Stimulated activated CD4-positive, alpha-beta T cell treated with anti-CD3 and anti-CD28 coated beads, Interleukin-1b, Interleukin-23, amount 100 ng/mL, for 1 hour (primary cell): ENCODE measurements at places on chromosomes 6 and 20.

- no peak for DNase-seq
Observed at GRCh38 chr6:42078386-42078785, 28.1 kb downstream of the TAF8 start.

DNA sequence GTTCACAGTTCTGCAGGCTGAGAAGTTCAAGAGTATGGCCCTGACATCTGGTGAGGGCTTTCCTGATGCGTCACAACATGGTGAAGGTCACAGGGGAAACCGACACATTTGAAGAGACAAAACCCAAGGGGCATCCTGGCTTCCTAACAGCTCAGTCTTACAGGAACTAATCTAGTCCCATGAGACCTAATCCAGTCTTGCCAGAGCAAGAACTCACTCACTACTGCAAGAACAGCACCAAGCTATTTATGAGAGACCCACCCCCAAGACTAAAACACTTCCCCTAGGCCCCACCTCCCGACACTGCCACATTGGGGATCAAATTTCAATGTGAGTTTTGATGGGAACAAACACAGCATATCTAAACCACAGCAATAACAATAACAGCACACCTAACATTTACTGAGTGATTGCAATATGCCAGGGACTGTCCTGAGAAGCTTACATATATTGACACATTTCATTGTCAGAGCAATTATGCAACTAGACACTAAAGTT lies 46.6 kb downstream of the TPBG start:
- no peak for DNase-seq

DNA sequence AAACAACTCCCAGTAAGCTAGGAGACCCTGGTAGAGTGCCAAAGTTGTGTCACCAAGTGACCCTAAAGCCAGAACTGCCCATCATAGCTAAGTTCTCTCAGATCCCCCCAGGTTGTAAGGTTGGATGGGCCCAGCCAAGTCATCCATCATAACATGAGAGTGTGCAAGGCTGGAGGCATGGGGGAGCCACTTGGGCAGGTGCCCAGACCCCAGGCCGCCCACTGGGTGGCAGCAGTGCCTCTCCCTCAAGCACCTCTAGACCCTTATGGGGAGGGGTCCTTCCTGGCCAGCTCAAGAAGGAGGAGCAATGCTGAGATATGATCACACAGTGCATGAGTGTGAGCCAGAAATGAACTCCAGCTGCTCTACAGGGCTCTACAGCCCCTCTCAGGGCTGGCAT lies 154.5 kb downstream of the MYLK4 start:
- DNase-seq, result no peak

DNA sequence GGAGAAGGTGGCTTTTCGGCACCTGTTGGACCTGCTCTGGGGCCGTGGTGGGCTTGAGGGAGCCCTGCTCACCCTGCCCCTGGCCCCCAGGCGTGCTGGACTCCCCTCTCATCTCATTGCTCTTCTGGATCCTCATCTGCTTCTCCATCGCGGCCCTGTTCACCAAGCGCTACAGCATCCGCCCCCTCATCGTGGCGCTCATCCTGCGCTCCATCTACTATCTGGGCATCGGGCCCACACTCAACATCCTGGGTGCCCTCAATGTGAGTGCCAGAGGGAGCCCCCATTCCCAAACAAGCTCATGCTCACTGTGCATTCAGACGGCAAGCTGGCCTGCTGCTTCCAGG lies 22.4 kb downstream of the UQCC2 start:
- DNase-seq, result no peak

DNA sequence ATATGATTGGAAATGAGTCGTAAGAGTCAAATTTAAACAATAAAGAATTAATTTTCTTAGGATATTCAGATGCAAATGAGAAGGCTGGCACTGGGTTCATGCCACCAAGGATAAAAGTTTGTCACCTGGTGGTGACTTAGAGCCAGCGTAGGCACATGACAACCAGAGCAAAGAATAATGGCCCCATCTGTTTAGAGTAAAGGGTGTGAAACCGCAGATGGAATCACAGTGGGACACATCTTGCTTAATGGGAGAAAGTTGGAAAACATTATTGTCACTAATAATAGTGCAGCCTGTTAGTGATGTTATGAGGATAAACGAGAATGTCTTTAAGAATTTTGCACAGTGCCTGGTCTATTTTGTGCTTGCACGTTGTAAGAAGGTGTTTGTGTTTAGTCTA lies 727.8 kb downstream of the QKI start:
- DNase-seq, result no peak

- no peak for DNase-seq
Observed at GRCh38 chr20:49681850-49682216, 31.8 kb downstream of the B4GALT5 start.

DNA sequence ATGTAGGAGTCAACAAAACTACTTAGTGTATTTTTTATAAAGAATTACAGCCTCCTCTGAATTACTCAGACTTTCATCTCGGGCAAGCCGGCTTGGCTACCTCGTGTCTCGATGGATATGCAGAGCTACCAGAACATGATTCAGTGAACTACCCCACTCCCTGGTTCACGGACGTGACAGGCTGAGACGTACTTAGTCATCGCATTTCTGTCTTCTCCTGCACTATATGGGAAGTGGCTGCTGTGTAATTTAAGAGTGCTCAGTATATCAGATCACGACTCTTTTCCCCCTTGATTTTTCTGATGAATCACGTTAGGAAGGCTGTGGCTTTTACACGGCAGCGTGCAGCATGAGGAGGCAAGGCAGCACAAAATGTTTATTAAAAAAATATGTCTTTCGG lies 302.7 kb upstream of the ZFP64 start:
- peak; percentile 6 for DNase-seq

- DNase-seq, result no peak
Observed at GRCh38 chr20:47758517-47759450, 26.5 kb downstream of the SULF2 start.
